Mesothelial cell of epicardium (in vitro differentiated cells): ENCODE measurements at places on chromosomes 12 and 14.

GRCh38 chr14:52263190-52263589, 4.3 kb upstream of the PTGDR start:
- no peak for DNase-seq

- no peak for DNase-seq
Measured at GRCh38 chr12:98581101-98581500, 12.4 kb upstream of the SLC25A3 start.

DNA sequence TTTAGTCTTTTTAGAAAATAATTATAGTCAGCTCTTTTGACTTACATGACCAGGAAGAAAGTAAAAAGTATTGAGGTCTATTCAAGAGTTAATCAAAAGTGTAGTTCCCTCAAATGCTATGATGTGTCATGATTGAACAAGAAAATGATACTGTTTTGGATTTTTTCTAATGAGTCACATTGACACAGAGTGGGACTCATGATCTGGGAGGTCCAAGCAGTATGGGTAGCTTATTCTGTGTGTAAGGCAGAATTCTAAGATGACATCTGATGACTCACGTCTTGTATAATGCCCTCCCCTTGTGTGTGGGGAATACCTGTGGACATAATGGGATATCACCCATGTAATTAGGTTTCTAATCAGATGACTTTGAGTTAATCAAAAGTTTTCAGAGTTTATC, 178.1 kb upstream of the DDHD1 start:
- no peak for DNase-seq

- no peak for DNase-seq
Measured at GRCh38 chr14:96844857-96845570, 47.8 kb downstream of the VRK1 start.
